ENCODE measurements at places on chromosomes 16 and 17.

GRCh38 chr16:20347666-20348364 lies 4.7 kb downstream of the UMOD start:
- no peak for DNase-seq

DNA sequence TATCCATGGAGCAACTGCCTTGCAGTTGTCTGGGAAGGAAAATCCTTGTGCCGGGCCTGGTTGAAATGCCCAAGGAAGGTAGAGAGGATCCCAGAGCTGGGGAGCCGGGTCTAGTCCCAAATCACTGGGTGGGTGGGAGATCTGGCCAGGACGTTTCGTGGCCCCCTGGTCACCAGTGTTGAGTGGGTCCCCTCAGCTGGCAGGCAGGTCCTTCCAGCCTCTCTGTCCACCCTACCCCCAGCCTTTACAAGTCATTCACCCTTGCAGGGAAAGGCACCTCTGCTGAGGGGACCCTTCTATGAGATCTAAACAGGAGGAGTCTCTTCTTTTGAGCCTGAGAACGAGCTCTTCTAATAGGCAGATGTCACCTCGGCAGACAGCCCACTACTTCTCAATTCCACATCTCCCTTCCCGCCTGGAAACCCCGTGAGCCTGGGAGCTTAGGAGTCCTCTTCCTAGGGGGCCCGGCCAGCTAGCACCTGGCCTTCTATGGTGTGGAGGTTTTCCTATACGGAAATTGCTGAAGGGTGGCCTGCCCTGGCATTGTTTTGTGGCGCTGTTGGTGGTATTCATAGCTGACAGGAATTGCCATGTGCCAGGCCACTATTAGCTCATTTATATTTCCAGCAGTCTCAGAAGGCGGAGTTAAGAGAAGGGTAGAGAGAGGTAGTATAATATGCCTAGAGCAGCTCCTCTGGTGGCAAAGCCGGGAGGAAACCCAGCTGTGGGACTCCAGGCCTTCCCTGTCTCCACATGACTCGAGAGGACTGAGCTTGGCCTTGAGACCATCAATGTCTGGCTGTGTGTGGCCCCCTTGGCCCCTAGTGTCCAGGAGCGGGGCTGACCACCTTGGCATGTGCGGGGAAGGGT lies 13.3 kb downstream of the MPRIP start:
- no peak for DNase-seq

- no peak for DNase-seq
These were observed 168.0 kb upstream of the IRX3 start for GRCh38 chr16:54454616-54455015.

GRCh38 chr17:6494239-6494941 lies 50.1 kb downstream of the PIMREG start:
- no peak for DNase-seq

DNA sequence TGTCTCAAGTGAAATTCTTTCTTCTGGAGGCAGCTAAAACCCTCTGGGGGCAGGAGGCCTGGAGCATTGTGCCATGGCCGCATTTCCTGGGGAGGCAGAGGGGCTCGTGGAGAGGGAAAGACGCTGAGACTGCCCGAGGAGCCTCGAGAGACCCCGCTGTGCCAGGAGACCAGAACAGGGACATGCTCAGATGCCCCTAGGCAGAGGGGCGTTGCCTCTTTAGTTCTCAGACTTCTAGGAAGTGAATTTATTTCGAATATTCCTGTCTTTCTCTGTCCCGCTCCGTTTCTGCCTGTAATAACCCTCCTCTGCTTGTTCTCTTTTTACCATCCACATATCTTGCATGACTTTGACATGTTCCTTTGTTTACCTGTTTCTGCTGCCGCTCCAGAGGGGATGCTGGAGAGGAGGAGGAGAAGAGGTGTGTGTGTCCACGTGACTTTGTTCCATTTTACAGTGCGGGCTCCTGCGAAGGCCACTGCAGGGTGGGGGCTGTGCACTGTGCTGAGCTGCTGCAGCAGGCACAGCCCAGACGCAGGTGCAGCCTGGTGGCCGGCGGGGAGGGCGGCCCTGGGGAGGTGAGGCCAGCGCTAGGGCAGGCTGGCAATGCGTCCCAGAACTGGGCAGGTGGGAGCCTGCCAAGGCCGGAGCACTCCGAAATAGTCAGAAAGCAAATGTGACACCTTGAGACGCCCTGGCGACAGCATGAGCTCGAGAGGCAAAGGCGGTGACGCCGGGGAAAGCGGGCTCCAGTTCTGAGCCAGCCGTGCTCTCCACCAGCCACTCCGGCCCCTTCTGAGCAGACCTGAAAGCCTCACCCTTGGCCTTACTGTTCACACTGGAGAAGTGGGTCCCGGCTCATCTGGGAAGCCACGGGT lies 29.9 kb downstream of the CIBAR2 start:
- no peak for DNase-seq

DNA sequence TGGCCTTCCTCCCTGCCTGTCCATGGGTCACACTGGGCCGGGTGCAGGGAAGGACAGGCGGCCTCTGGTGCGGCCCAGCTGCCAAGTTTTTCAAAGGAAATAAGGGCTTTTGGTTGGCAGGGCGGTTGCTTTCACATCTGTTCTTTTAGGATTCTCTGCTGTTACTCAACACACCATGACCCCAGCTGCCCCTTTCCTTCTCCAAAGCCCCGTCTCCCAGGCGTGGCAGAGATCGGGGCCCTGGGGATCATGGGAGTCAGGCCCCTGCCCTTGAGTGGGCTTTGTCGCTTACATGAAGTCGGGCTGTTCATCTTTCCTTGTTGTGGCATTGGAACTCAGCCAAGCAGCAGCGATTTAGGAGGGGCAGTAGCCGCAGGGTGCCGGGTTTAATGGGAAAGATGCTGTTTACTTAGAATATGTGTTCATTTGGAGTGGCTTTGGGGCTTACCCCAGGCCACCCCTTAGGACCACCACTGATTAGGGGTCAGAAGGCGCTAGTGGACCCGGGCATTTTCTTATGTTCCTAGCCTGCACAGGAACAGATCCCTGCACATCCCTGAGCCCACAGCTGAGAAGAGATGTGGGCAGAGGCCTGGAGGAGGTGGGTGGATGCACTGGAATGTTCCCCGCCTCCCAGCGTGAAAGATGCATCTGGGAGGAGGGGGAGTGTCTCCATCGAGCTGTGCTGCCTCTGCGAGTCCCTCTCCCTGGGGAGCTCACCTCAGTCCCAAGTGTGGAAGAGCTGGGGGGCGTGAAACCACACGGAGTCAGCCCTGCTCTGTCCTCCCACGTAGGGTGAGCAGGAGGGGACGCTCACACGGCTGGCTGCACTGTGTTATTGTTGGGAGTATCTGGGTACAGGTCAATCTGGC lies 6.8 kb upstream of the ADCY7 start:
- no peak for DNase-seq

- DNase-seq: no peak
These were observed 16.9 kb downstream of the RPH3AL start for GRCh38 chr17:335691-336090.

DNA sequence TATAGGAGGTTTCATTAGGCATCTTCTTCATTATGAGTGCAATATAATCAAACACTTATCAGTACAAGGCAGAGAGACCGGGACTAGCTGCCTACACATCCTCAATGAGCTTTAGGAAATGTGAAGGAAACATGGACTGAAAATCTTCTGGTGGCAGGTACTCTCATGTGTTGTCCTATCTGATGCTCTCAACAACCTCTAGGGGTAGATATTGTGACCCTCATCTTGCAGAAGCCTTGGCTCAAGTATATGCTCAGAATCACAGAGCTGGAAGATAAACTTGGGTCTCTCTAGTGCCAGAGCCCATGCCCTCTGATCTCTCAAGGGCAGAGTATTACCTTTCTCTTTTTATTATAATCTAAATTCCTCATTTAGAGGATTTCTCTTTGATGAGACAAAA lies 181.6 kb upstream of the C17orf78 start:
- no peak for DNase-seq

- DNase-seq: no peak
These were observed 19.0 kb downstream of the UNKL start for GRCh38 chr16:1395444-1396031.

DNA sequence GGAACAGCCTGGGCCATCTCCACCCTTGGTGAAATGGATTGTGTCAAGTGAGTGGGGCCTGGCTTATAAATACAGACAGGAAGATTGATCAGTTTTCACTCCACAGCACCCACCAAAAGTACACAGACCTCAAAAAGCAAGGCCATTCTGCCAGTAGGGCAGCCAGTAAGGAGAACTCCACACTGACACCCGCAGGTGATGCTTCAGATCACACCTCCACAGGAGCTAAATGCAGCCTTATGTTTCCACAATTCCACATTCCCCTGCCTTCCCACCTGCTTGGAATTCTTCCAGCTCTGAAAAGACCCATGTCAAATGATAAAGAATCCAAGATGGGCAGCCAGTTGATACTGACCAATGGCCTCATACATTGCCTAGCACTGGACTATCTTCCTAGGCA lies 191.1 kb downstream of the ZFHX3 start:
- DNase-seq: peak; percentile 26

Data from GM12892 (cell line).